IPS DF 6.9 (cell line): ENCODE measurements at places on chromosomes 3 and 15.

DNA sequence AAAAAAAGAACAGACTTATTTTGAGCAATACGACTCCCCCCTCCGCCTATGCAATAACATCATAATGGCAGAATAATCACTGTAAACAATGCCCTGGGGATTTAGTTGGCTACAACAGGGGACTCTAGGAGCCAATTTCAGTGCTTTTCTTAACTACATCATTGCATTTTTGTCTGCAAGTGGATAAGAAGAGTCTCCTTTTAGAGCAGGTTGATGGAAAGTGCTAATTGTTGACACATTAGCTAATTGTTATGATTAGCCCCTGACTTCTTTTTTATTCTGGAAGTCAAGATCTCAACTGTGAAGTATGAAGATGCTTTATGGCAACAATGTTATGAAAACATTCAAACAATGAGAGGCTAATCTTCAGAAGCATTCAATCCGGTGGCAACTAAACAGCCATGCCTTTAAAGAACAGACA is 121.2 kb downstream of the MECOM start:
- DNase-seq: no peak

DNA sequence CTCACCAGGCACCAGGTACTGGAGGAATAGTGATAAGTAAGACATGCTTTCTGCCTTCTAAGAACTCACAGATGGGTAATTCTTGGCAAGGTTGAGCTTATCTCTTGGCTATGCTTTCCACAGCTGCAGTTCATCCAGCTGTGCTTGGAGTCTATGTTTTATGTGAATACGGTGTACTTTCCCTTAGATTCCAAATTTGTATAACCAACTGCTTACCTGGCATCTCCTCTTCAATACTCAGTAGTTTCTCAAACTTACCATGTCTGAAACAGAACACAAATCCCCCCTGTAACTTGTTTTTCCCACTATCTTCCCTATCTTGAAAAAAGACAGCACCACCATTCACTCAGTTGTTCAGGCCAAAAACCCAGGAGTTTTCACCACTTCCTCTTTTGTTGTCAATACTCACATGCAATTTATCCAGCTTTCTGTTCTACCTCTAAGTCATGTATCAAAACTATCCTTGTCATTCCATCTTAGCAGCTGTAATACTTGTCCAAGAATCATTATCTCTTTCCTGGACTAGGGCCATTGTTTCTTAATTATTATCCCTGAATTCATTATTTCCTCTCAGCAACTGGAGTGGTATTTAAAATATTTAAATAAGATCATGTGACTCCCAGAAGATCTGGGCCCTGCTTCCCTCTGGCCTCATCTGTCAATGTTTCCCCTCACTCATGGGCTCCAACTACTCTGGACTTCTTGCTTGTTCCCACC is 32.6 kb downstream of the COL6A5 start:
- DNase-seq: no peak

- no peak for DNase-seq
These were observed 62.4 kb upstream of the SLC24A5 start for GRCh38 chr15:48058371-48058770.

- DNase-seq: no peak
These were observed 19.2 kb downstream of the SUCLG2 start for GRCh38 chr3:67635257-67635656.

DNA sequence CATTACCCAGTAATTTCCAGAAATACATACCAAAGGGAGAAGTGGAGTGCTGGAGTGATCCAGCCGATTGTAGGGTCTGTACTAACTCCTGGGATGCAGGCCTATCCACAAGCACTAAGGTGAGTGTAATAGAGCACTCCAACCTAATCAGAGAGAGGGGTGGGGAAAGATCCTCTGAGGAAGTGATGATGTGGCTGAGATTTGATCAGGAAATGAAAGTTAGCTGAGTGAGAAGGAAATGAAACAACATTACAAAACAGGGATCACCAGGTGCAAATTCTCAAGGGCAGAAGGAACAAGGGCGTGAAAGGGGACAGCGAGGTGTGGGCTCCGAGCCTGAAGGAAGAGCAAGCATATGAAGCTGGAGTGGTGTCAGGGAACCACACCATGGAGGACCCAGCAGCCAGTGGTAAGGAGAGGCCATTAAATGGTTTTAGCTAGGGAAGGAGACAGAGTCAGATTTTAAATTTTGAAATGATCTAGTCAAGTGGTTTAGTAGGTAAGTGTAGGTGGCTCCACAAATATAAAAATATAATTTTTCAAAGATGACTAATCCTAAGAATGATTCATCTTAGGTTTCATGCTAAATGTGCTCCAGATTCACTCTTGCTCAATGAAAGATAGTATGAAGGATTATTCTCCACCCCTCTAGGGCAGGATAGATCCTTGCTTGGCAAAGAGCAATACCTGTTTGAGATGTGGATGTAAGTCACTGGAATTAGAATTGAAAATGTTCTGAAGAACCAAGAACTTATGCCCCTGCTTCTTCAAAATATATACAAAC is 348.7 kb downstream of the TBL1XR1 start:
- DNase-seq: no peak

GRCh38 chr3:44865272-44866035 is 3.7 kb downstream of the TMEM42 start:
- no peak for DNase-seq

DNA sequence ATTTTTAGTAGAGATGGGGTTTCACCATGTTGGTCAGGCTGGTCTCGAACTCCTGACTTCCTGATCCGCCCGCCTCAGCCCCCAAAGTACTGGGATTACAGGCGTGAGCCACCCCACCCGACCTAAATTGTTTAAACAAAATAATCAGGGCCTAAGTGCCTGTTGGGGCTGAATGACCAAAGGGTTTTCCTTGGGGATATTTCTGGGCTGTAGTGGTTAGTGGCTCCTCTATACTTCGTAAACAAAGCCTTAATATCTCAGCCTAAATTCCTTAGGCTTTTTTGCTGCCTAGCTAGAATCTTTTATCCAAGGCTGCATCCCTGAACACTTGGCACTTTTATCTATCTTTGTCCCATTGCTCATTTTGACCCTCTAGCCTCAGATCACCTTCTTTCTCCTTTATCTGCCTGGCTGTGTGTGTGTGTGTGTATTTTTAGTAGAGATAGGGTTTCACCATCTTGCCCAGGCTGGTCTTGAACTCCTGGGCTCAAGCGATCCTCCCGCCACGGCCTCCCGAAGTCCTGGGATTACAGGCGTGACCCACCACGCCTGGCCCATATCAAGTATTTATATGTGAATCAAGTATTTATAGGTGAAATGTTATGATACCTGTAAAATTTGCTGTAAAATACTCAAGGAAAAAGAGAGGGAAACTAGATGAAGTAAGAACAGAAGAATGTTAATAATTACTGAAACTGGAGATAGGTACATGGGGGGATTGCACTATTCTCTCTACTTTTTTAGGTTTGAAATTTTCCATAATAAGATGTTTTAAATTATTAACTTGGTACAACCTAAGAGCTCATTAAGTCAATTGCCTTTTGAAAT is 1.8 kb downstream of the NUSAP1 start:
- DNase-seq: no peak

GRCh38 chr3:152516216-152516615 is 247.5 kb downstream of the MBNL1 start:
- DNase-seq: no peak

DNA sequence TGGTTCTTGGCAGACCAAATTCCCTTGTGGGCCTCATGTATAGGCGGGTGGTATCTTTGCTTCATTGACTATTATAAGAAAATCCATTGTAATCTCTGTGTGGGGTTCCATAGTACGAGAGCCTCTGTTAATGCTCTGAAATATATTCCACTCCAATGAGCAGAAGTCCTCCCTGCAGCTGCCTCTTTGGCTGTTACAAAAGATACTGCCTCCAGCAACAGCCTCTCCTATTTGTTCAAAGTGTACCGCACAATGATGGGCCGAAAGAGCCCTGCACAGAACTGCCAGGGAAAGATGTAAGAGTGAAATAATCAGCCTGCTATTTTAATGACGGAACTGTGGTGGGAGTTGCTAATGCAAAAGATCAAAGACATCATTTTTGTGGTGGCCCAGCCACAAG is 48.9 kb downstream of the GRK7 start:
- no peak for DNase-seq

- DNase-seq: no peak
These were observed 22.8 kb upstream of the KCTD6 start for GRCh38 chr3:58469096-58469495.

DNA sequence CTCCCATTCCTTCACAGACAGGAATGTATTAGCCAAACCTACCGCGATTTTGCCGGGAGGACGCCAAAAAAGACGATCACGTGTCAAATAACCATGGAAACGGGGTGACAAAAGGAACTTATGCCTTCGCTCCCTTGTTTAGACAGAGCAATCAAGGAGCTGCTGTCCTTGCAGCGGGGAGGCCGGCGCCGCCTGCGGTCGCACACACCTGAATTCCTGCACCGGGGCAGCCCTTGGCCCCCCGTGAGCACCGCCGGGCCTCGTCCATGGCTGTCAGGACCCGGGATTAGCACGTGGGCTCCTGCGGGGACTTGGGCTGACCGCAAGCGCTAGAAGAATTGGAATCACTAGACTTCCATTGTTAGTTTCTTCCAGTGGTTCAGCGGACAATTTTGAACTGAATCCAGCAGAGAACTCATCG is 193.1 kb downstream of the SHQ1 start:
- DNase-seq: peak; percentile 77

DNA sequence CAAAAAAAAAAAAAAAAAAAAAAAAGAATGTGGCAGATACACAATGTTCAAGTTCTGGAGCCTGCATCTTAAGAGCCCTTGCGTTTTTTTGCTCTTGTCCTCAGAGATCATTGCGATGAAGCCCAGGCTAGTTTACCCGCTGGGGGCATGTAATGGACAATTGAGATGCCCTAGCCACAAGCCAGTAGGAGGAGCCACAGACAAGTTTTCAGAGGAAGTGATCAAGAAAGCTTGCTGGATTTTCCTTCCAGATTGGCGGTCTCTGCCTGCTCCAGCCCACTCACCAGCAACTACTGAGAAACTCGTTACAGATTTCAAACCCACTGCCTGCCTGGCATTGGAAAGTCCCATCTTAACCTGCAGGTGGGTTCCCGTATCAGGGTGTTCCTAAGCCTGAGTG is 192.1 kb upstream of the EOMES start:
- DNase-seq: peak; percentile 22

DNA sequence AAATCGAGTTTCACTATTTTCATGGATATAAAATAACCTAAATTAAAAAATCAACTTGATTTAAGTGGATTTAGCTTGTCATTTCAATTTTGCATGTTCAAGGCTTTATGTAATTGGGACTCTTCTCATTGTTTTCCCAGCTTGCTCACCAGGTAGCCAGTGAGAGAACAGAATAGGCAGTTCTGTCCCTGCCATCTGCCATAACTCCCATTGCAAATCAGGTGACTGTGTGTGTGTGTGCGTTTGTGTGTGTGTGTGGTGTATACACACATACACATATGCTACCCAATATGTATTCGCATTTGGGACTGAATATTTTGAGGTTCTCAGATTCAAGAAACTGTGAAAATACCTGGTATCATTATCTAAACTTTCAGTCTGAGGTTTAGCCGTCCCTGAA is 1069.8 kb downstream of the IGSF11 start:
- no peak for DNase-seq

DNA sequence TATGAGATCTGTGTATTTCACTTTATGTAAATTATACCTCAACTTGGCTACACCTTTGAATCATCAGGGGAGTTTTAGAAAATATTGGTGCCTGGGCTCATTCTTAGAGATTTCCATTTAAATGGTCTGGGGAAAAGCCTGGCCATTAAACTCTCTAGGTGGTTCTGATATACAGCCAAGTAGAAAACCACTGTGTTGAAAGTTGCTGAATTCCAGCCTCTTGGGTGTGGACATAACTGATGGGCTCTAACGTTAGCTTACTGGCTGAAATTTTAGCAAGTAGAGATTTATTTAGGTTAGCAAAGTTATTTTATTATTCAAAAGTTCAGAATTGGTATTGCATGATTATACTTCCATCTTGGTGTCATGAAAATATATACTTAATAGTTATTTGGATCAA is 84.1 kb downstream of the ATG7 start:
- no peak for DNase-seq

- no peak for DNase-seq
These were observed 207.2 kb downstream of the EPHA3 start for GRCh38 chr3:89314454-89315098.

- DNase-seq: no peak
These were observed 52.4 kb upstream of the CMTM8 start for GRCh38 chr3:32186097-32186496.

DNA sequence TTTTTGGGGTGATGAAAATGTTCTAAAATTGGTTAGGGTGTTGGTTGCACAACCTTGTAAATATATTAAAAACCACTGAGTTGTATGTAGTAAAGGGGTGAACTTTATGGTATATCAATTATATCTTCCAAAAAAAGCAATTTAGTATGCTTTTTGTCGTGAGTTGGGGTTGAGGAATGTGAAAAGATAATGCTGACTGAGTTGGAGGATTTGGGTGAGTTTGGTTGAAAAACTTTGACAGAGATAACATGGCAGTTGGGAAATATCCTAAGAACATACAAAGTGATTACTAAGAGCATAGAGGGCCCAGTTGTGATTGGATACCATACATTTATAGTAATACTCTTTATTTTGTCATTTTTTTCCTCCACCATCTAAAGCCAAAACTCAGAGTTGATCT is 33.6 kb downstream of the HMG20A start:
- DNase-seq: no peak

GRCh38 chr15:63551400-63551799 is 45.8 kb upstream of the FBXL22 start:
- DNase-seq: no peak

GRCh38 chr3:10263646-10264363 is 15.5 kb downstream of the TATDN2 start:
- no peak for DNase-seq

- peak; percentile 48 for DNase-seq
These were observed 485 bp downstream of the CELF6 start for GRCh38 chr15:72319360-72319984.

DNA sequence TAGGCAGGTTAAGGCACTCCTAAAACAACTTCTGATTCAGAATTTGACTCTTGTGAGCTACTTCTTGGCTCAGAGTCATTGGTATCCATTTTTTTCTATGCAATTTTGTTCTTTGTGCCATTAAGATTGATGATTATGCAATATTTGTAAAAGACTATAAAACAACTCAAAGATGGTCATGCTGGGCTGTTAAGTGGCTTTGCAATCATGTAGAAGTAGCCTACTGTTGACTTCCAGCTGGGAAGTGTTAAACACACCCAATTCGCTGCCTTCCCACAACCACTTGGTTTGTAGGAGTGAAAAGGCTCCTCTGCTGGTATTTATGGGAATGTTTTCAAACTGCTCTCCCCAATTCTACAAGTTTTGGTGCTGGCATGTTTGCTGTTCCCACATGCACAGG is 74.7 kb upstream of the COL6A6 start:
- peak; percentile 18 for DNase-seq
